LNCaP clone FGC (cell line): ENCODE measurements at places on chromosomes 5 and 9.

GRCh38 chr9:77752554-77752953, 104.4 kb upstream of the GNA14 start:
- DNase-seq = no peak

- DNase-seq = no peak
Measured at GRCh38 chr9:136348691-136349090, 14.9 kb downstream of the DNLZ start.

- no peak for DNase-seq
Measured at GRCh38 chr5:40834391-40834848, 602 bp downstream of the RPL37 start.

GRCh38 chr5:113871972-113872371, 358.5 kb downstream of the YTHDC2 start:
- DNase-seq = no peak

GRCh38 chr5:135230251-135230925, 168.6 kb downstream of the MACROH2A1 start:
- DNase-seq = no peak

DNA sequence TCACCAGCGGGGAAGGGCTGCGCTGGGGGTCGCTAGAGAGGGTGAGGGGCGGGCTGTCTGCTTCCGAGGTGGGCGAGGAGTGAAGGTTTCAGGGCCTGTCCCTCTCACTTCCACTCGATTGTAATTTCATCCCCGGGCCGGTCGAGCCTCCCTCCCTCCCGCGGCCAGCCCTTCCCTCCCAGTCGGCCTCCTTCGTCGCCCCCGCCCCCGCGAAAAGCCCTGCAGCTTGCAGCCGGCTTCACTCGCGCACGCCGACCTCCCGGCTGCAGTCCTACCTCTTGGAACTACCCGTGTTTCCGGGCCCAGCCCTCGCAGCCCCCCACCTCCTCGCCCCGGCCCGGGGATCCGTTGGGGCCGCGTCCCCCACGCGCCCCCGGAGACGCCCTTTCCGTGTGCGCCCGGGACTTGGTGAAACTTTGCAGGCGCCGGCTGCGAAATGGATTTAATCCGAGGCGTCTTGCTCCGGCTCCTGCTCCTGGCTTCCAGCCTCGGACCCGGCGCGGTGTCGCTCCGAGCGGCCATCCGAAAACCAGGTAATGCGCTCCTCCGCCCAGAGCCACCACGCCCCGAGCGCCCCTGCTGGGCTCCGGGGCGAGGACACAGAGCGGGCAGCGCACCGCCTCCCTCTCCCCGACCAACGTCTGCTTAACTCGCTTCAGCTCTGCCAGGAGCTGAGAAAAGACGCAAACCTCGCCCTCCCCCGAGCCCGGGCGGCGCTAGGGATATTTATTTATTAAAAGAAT, at the start of gene EGFLAM:
Gene EGFLAM (plus strand): TSS at position 241 of the 743 bp plus-strand sequence. CDS start 196 bp downstream, at position 437.
- DNase-seq = no peak

- no peak for DNase-seq
Measured at GRCh38 chr9:130330202-130330862, 64.8 kb downstream of the HMCN2 start.

- no peak for DNase-seq
Measured at GRCh38 chr5:149002761-149003689, 59.8 kb downstream of the SH3TC2 start.

GRCh38 chr5:124504081-124504916, 242.1 kb downstream of the ZNF608 start:
- DNase-seq = no peak

- DNase-seq = no peak
Measured at GRCh38 chr9:111955048-111955447, 58.4 kb downstream of the UGCG start.

DNA sequence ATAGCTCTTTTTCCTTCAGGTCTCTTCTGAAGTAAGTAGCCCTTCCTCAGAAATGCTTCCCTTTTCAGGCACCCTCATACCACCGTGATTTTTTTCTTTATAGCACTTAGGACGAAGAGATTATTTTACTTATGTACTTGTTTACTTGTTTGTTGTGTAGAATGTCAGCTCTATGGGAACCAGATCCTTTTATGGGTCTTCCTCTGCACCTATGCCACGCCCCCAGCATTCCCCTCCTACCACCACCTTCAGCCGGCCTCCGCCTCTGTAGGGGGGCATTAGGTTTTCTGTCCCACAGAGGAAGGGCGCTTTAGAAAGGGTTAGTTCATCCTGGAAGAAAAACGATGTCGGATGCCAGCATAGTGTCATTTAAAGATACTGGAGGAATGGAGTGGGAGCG, 1.8 kb downstream of the CDKN2B-AS1 start:
- no peak for DNase-seq

DNA sequence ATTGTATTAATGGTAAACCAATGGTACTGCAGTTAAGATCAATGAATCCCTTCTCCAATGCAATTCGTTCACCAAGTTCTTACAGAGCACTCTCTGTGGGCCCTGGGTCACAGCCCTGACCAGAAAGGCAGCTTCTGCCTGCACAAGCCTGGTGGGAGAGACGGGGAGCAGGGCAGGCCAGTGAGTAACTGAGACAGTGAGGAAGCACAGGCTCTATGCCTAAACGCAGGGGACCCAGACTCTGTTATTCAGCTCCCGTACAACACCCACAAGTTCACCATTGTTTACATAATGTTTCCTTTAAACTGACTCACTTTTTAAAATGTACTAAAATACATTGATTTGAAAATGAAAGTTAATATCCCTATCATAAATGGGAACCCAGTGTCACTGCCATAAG, 40.5 kb upstream of the CTSL start:
- no peak for DNase-seq

DNA sequence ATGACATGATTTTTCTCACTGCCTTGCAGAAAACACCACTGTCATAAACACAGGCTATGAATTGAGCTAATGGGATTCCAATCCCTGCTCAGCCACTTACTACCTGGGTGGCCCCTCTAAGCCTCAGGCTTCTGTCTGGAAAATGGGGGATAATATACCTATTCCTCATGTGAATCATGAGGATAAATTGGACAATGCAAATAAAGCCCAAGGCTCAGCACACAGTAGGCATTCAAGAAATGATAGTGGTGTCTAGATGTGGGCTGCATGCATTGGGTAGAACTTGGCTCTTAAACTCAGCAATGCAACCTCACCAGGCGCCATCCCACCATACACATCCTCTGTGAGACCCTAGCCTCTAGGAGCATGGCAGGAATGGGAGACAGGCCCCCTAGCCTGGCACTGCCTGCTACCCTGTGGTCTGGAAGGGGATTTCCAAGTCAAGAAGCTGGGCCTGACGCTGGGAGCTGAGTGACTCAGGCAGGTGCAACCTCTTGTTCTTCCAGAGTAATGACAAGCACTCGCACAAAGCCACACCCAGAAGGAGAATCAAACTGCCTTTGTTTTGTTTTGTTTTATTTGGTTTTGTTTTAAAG, 2.3 kb upstream of the TNIP1 start:
- no peak for DNase-seq

DNA sequence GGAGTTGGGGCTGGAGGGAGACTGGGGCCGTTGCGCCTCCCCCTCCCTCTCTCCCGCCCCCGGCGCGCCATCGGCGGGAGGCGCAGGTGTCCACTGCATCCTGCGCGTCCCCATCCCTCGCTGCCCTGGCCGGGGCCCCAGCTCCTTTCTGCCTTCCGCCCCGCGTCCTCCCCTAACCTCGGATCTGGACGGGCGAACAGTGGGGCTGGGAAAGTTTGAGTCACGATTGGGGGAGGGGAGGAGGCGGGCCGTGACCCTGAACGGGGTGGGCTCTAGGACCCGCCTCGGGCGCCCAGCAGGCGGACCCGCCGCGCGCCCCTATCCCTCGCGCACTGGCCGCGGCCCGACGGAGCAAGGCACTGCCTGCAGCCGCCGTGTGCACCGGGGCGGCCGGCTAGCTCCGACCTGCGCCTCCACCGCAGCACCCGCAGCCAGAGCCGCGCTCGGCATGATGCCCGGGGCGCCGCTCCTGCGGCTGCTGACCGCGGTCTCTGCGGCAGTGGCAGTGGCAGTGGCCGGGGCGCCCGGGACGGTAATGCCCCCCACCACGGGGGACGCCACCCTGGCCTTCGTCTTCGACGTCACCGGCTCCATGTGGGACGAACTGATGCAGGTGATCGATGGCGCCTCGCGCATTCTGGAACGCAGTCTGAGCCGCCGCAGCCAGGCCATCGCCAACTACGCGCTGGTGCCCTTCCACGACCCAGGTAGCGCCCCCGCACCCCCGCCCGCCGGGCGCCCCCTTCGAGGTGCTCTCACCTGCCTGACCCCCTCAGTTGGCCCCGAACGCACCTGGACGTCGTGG, at the start of gene HMCN2:
Gene HMCN2 (plus strand): TSS at position 330 of the 805 bp plus-strand sequence. CDS start 119 bp downstream, at position 449.
- DNase-seq = no peak

DNA sequence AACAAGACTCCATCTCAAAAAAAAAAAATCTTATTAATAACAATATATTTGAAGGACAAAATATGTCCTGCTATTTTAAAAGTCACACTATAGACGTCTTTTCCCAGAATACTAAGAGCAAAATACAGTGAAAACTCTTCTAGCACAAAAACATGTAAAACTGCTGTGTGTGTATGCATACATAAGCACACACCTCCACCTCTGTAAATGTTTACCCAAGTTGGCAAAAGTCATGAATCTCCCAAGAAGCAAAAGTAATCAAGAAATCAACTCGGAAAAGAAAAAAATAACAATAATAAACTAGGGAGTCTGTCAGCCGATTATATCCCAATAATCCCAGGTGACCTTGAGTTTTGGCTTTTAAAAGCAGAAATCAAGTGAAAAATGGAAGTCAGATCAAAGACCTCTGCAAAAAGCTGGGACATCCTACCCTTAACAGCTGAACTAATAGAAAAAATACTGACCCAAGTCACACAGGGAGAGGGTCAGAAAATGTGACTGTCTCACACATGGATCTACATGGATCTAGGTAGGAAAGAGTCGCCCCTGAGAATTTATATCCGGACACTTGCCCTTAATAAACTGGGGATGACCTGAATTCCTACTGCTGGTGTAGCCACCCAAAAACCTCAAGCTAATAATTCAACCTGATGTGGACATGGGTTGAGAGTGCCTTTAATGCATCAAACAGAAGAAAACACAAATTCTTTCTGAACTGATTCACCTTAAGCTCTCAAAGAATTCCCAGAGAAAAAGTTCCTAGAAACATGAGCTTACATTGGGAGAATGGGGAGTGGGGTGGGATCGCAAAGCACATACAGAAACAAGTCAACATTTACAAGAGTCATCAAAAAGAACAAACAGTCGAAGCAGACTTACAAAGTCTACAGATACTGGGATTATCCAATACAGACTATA, 29.9 kb downstream of the LPAR1 start:
- DNase-seq = no peak

GRCh38 chr5:1827886-1828397, 26.7 kb downstream of the NDUFS6 start:
- DNase-seq = no peak

GRCh38 chr9:70510157-70510770, 95.8 kb upstream of the KLF9 start:
- no peak for DNase-seq

DNA sequence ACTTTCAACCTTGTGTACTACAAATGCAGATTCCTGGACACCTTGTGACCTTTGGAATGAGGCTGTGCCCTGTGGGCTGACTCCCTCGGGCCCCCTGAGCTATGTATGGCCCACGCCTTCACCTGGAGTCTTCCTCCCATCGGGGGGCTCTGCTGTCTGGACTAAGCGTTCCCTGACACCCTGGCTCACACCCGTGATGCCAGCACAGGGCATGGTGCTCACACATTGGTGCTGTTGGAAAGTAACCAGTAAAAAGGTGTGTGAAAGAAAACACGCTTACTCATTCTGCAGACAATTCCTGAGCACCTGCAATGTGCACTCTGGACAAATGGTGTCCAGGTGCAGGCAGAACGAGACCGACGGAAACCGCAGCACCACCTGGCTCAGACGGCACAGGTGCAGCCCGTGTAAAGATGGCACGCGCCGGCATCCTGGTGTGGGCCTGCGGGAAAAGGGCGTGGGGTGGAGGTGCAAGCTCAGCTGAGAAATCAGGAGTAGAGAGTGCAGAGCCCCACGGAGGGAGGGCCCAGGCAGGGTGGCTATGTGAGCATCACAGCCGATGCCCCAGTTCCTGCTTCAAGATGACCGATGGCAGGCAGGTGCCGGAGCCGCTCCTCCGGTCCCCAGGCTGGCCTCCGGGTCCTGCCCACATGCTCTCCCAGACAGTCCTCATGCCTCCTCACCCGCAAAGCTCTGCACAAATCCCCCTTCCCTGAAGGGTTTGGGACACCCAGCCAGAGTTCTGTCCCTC, 11.0 kb downstream of the LPCAT1 start:
- DNase-seq = no peak

GRCh38 chr5:6576861-6577501, 55.9 kb downstream of the NSUN2 start:
- peak; percentile 51 for DNase-seq

DNA sequence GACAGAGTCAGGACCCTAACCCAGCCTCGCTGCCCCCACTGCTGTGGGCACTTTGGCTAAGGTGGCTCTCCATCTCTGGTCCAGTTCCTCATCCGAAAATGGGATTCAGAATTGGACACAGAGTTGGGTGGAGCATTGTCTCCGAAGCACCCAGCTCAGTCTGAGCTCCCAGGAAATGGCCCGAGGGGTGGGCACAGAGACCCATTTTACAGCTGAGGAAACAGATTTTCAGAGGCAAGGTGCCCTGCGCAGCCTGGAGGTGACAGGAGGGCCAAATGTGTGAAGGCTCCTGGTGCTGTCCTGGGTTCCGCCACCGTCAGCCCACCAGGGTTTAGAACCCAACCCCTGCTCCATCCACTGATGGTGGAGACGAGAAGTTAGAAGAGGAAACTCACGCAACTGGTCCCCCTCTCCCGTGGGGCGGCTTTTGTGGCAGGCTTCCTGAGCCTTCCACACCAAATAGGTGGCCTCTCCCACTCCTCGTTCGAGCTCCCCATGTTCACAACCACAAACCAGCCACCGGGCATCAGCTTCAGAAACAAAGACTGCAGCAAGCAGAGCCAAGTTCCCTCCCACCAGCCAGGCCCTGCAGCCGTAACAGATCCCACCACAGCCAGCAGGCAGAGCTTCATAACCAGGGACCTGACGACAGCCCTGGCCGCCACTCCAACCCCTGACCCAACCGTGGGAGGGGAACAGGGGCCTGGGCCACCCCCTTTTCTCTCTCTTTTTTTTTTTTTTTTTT, 90.9 kb upstream of the LMX1B start:
- no peak for DNase-seq

GRCh38 chr9:104087894-104088293, 6.2 kb upstream of the SMC2 start:
- DNase-seq = no peak

DNA sequence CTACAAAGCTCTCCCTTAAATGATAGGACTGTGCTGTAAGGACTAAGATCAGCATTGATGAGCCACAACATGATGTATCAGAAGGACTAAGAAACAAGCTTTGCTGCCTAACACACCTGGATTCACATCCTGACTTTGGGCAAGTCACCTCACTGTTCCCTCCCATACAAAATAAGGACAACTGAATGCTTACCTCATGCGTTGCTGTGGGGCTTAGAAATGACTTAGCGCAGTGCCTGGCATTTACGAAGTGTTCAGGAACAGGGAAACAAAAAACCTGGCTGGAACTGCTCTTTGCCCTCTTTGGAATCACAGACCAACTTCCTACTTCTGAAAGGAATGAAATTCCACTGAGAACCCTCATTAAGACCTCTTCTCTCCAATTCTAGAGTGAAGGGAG, 113.7 kb downstream of the BAAT start:
- DNase-seq = no peak
